GF-D8 (cell line): ENCODE measurements at places on chromosomes 6 and 20.

DNA sequence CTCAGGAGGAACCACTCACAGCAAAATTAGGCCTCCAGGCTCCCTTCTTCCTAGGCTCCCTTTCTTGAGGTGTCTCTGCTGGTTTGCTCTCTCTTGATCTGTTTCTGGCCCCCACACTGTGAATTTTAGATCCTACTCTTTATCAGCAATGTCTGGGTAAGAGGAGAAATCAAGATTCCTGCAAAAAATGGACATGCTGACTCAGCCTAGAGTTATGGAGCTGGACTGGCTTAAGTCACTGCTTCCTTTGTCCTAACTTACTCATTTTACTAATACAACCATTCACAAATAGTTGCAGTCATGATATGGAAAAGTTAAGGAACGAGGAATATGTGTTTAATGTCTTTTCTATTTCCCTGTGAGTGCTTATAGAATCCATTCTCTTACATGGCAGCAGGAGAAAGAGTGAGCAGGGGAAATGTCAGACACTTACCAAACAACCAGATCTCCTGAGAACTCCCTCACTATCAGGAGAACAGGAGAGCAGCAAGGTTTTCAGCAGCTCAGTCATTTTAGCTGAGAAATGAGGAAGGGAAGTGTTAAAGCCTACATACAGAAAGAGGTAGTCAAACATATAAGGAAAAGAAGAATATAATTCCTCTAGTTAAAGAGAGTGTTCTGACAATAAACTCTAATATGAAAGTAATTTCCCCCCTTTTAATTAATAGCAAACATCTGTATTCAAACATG lies 160.8 kb downstream of the PDE7B start:
- DNase-seq: no peak

DNA sequence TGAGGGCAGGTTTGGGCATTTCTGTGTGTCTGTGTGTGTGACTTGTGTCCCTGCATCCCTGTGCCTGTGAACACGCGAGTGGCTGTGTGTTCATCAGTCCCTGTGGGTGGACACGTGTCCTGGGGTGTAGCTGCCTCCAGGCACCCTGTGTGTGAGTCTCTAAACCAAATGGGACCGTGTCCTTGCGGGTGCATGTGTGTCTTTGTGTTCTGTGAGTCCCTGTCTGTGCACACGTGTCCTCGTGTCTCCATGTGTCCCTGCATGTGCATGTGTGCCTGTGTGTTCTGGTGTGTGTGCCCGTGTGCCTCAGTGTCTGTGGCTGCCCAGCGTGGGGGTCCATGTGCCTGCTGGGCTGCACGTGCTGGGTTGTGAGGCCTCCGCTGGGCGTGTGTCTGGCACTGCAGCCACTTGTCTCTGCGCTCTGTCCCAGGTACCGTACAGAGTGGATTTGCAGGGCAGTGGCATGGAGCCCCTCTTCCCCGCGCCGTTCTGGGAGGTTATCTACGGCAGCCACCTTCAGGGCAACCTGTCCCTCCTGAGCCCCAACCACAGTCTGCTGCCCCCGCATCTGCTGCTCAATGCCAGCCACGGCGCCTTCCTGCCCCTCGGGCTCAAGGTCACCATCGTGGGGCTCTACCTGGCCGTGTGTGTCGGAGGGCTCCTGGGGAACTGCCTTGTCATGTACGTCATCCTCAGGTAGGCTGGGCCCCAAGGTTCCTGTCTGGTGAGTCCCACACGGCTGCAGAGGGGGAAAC lies 8.2 kb upstream of the LKAAEAR1 start:
- no peak for DNase-seq

DNA sequence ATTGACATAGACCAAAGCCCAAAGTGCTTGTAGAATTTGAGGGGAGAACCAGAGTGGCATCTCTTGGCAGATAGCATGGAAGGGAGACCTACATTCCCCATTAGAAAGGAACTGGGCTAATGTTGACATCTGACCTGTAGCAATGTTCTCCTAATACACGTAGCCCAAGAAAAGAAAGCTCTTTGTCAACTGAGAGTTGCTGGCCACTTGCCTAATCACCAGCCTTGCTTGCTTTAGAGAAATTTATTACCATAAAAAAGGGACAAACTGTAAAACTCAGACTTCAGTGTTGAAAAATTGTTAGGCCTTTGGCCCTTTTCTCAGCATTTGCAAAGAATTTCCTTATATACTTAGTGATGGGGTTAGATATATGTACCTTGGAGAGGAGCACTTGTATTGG lies 777.5 kb downstream of the MAFB start:
- no peak for DNase-seq

DNA sequence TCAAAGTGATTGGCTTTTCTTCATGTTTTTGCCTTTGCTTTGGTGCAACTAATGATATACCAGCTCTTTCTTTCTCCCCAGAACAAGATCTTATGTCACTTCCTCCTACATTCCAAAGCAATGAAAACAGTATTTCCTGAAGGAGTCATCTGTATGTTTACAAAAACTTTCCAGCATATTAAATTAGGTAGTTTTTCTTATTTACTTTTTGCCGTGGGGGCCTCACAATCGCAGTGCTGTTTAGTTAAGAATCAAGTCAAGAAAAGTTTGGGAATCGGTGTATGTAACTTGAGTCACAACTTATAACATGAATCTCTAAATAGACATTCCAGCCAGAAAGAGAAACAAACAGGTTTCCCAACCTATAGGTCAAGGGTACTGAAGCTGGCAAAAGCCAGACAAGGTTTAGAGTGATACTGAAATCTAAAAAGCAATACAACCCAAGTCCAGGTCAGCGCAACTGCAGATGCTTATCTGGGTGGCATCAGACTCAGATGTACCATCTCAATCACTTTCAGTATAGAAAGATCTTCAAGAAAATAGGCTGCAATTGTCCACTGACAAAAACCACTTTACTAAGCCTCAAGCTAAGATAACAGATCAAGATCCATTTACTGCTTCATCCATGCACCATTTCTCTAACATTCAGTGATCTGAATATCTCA lies 63.6 kb downstream of the IPCEF1 start:
- DNase-seq: no peak

DNA sequence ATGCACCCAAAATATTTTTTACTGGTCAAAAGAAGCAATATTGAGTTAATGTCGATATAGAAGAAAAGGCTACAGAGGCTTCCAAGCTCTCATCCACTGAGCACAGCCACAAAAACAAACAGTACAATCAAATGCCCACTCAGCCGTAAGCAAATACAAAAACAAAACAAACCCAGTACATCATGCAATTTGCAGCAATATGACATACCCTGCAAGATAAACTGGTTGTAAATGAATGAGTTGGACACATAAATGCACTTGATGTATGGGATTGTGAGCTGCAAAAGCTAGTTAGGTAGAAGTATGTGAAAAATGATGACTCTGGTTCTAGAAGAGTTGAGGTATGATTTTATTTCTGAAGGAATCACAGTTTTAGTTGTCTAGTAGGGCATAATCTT lies 83.9 kb downstream of the SESN1 start:
- DNase-seq: no peak

DNA sequence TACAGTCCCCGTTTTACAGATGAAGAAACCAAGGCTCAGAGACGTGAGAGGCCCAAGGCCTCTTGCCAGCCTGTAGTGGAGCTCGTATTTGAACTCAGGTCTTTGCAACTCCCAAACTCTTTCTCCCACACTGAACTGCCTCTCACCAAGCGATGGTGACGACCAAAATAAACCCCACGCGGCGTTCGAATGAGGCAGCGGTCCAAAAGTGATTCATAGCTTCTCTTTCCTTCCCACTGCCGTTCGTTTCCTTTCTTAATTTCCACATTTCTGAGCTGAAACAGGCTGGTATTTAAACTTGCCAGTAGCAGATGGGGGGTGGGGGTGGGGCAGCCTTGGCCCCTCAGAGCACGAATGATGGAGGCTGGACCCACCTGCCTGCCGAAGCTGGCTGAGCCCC lies 252.9 kb upstream of the KCNG1 start:
- DNase-seq: no peak

DNA sequence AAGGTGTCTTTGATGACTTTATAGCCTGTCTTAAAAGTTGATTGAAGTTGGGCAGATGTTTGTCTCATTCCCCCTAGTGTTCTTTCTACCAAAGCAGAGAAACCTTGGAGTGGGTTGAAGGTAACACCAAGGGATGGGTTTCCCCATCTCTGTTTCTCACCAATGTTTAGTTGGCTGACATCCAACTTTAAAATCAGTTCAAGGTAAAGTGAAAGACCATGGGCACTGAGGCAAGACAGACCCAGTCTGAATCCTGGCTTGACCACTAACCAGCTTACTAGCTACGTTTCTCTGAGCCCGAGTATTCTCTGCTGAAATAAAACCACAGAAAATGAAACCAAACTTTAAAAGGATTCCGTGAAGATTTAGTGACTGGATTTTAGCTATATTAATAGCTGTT lies 258.9 kb downstream of the KIF16B start:
- DNase-seq: no peak

- DNase-seq: peak; percentile 60
These were observed 49.0 kb upstream of the RNF24 start for GRCh38 chr20:4064144-4064909.

DNA sequence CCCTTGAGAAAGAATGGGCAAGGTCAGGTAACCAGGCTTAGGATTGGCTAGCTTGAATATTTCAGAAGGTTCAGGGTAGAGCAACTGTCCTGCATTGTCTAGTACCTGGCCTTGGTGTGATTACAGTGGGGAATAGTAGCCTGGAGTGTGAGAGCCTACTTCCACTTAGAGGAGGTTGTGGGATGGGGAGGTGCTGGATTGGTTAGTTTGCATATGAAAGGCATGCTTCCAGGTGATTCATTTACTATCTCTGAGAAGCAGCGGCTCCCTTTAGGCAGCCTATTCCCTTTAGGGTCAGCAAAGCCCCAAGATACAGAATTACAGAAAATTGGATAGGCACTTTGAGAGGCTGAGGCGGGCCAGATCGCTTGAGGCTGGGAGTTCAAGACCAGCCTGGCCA lies 25.0 kb upstream of the SCGN start:
- DNase-seq: no peak

DNA sequence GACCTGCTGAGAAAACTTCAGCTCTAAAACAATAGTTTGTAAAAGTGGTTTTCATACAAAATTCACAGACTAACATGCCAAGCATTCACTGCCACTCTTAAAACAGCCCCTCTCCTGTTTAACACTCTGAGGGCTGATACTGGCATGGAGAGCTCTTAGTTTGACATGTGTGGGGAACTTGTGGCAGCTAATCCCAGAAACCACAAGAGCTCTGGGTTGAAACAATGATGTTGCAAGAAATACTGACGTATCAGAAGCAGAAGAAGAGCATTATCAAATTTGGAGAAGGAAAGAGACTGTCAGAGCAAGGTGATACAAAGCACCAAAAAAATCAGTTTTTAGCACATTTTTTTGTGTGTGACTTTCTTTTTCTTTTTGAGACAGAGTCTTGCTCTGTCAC lies 5.1 kb downstream of the BEND3 start:
- DNase-seq: peak; percentile 92

GRCh38 chr6:15090145-15090579 lies 155.7 kb upstream of the JARID2 start:
- DNase-seq: no peak

DNA sequence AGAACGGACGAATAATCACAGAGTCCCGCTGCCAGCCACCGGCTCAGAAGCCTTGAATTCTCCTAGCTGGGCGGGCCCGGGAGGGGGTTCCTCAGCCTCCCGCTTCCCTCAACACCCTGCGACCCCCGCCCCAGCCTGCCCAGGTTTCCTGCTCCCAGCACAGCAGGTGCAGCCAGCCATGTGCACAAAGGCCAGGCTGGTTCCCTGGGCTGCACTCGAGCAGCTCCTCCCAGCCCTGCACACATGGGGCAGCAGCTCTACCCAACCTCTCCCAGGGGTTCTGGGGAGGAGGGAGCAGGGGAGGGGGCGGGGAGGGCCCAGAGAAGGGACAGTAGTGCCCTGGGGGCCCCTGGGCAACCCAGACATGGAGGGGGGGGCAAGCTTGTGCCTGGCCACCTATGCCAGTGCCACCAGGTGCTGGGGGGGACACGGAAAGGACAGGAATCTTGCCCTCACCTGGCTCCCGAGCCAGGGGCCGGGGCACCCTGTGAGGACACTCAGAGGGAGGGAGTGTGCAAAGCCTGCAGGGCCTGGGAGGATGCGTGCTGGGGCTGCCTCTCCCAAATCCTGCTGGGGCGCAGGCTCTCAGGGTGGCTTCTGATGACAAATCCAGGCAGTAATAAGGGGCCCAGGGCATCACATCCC lies 1.2 kb upstream of the NTSR1 start:
- DNase-seq: no peak

- DNase-seq: no peak
These were observed 251.4 kb downstream of the PRL start for GRCh38 chr6:22045261-22045912.

DNA sequence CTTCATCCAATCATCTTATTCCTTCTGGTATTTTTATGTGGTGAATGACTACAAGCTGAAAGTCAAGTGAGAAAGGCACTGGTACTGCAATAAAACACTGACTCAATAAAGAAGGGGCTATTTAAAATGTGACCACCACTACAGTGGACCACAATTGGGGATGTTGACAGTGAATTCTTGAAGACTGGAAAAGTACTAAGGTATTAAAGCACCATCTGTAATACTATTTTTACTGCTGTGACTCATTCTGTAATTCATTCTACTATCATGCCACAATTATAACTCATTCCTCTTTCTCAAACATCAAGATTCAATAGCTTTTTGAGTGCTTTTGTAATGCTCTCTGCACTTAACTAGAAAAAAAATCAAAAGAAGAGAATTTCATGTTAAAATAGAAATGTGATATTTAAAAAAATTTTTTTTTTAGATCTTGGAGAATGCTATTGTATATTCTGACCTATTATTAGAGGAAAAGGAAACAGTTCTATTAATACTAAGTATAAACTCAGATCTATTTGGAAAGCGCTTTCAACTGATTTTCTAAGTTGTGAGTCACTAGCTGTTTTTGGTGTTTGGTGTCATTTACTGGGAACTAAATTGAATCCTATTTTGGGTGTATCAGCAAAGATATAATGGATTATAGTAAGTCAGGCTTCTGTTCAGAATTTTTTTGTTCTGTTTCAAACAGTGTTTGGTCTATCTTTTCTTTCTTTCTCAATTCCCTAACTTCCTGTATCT lies 104.7 kb upstream of the TMEM170B start:
- DNase-seq: no peak

- DNase-seq: no peak
These were observed 10.2 kb downstream of the RNASET2 start for GRCh38 chr6:166946125-166946524.

- no peak for DNase-seq
These were observed 44.4 kb downstream of the SLC2A4RG start for GRCh38 chr20:63783970-63784369.

DNA sequence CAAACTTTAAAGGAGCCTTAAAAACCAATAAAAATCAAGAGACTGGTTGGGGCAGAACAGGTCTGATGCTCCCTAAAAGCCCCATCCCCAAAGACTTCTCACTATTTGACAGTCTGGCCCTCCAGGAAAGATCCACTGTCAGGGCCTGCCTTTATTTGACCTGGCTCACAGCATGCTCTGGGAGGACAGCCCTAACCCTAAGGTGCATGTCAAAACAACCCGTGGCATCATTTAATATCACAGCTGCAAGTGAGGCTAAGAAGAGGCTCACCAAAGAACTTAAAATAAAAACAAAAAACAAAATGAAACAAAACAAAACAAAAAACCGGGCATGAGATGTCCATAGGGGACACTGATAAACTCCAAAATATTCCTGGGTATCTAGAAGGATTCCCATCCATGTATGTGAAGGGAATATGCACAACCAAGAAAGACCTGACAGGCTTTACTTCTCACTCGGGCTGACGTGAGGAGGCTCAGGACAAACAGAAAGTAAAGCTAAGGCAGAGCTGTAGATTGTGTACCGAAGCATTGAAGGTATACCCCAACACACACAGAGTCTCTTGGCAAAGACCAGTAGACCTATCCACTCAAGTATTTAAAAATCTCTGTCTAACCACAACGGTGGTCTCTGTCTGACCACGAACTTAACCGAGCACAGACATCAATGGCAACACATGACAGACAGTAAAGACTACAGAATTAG lies 57.3 kb downstream of the AHI1 start:
- no peak for DNase-seq
